ENCODE measurements at places on chromosomes 2 and 18.
A peak's percentile ranks its signal among the peaks of the same experiment; 100 is the strongest.

- DNase-seq: no peak
Measured at GRCh38 chr2:207154556-207155510, 10.9 kb downstream of the KLF7 start.

DNA sequence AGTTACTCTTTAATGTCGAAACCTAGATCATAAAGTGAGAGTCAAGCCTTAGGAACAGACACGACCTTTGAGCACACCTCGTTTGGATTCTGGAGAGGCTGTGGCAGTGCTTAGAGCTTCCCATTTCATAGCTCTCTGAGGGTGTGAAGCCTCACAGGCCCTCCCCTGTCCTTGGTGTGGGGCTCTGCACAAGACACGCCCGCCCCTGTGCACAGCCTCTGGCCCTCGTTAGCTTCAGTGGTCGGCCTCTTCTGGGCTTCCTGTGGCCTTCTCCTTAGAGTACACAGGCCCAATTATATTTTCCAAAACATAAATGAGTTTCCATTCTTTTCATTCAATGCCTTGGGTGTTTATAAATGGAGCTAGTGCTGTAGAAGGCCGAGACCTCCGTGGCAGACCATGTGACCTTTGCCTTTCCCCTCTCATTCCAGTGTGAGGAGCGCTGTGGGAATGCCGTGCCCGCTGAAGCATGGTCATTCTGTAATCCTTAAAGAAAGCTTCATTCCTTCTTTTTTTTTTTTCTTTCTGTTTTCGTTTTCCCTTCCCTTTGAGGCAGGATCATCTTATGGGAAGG is 208.6 kb downstream of the DCDC2C start:
- DNase-seq: no peak

- no peak for DNase-seq
Measured at GRCh38 chr2:188853307-188853706, 120.9 kb upstream of the COL3A1 start.

DNA sequence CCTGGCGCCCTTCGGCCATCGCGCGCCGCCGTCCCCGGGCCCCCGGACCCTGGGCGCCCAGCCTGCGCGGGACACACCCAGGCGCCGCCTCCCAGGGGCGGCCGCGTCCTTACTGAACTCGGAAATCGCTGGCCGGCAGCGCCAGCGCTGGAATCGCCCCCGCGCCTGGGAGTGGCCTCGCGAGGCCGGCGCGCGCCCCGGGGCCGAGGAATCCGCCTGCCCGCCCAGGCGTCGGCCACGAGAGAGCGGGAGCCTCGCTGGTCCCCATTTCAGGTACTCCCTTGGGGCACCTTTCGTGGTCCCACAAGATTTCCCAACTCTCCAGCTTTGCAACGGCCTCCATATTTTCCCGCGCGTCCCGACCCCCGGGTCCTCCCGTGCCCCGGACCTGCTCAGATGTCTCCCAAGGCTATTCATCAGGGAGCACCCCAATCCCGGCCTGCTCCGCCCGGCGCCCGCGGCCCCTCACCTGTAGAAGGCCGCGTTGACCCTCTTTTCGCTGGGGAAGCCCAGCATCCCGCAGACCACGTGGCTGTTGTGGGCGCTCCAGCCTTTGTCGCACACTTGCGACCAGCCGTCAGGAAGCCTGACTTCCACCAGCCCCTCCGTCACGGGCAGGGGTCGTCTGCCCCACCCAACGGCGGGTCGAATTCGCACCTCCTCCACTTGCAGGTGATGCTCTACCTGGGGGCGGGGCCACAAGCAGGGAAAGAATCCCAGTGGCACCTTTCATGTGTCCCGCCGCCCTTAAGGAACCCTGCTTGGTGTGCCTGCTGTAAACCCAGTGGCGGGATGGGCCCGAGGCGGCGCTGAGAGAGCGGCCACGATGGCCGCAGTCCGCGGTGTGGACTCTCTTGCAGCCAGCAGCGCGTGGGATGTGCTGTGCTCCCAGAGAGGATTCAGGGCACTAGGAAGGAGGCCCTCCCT is 4.6 kb downstream of the LOXL3 start:
- peak; percentile 87 for DNase-seq

DNA sequence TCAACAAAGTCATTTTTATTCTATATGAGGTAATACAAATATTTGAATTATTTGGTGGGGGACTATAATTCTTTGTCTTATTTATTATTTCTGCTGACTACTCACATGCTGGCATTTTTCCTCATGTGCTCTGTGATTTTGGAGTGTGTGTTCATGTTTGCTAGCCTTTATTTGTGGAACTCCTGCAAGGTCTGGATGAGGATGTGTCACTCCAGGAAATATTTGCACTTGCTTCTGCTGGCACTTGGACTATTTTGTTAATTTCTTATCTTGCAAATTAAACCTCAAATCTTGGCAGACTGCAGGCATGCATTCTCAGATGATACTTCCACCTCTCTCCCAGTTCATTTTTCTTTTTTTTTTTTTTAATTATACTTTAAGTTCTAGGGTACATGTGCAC is 34.1 kb downstream of the POLI start:
- DNase-seq: no peak

GRCh38 chr2:199384043-199384442 is 73.7 kb downstream of the SATB2 start:
- no peak for DNase-seq

DNA sequence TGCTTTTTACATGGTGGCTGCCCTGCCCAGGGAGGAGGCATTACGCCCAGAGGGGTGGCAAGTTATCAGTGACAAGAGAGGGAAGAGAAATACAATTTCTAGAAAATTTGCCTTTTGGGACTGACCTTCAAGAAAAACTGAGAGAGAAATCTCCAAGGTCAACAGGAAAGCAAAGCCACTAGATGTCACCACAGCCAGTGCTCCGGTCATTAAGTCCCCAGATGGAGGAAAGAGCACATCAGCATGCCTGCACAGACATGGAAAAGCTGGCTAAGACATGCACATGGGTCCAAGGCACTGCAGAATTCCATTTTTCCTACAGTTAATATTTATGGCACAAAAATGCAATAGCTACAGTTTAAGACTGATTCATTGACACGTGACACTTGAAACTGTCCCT is 21.0 kb downstream of the FHL2 start:
- no peak for DNase-seq

DNA sequence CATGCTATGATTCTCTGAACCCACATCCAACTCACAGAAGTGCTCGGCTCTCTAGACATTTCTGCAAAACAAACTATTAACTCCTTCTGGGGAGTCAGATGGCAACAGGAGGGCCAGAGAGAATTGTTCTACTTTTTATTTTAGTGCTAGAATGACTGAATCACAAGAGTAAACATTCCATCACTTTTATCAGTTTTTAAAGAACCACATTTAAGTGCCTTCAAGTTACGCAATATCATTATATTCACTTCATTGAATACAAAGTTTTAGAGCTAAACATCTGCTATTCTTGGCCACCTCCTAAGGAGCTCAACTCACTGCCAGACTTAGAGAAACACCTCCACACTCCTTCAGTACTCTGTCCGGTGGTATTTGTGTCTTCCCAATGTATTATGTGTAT is 22.4 kb downstream of the B4GALT6 start:
- DNase-seq: no peak

DNA sequence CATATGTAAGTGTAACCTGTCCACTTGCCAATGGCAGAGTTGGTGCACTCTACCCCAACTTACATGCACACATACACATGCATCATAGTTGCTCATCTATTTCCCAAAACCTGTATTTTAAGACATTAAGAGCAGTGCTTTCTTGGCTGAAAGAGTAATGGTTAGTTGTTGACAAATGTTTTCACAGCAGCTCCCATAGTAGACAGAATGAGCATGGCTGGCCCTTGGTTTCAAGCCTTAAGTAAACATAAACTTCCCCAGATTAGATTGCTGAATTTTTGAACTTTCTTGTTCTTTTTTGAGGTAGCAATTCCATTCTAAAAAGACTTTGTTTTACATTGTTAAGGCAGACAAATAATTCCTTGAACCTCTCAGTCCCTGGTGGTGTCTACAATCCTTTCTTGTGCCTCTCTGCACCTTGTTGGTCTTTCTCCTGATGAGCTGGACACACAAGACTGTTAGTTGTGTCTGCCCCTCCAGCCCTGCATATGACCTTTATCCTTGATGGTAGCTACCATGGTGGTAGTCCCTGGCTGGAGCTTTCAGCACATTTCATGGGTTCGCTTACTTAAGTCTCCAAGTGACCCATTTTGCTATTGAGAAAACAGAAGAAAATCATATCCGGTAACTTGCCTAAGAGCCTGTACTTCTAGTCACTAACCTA is 580.1 kb upstream of the ID2 start:
- no peak for DNase-seq

DNA sequence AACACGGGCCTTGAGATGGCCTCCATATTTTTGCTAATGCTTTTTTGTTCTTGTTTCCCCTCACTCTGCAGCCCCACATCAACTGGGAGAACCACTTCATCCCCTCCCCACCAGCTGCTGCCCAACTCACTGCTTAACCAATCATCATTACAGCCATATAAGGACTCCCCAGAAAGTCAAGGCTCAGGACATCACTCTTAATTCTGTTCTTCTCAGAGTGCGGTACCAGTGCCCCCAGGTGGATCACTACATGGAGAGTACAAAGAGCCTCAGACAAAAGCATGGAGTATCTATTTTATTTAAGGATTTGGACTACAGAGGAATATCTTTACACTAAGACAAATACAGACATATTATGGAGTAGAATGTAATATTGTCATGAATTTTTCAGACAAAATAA is 340.6 kb downstream of the PAX3 start:
- DNase-seq: no peak

- DNase-seq: no peak
Measured at GRCh38 chr2:164510895-164511294, 110.4 kb downstream of the GRB14 start.

GRCh38 chr2:1598800-1599199 is 145.5 kb downstream of the PXDN start:
- DNase-seq: no peak

- peak; percentile 50 for DNase-seq
Measured at GRCh38 chr2:42089340-42089925, 41.6 kb downstream of the PKDCC start.

DNA sequence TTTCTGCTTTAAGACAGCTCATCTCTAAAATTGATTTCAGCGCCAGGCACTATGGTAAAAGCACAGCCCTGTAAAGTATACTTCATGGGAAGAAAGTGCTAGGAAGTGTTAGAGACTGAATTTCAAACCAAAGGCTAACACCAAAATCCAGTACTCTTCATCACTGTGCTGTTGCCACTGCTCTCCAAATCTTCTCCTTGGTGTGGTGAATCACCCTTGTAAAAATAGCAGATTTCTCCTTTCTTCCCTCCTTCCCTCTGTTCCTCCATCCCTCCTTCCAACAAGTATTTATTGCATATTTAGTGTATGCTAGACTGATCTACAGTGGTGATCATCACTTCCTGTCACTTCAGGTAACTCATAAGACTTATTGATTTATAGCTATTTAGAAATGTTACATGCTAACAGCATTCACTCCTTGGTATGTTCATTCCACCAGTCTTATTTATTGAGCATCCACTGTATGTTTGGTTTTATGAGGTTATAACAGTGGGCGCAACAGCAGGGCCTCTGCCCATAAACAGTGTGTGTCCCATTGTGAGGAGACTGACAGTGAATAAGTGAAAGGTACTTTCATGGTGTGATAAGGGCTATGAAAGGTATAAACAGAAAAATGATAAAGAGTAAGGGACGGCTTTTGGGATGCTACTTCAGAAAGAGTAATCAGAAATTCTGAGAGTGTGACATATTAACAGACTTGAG is 20.0 kb downstream of the KDM3A start:
- no peak for DNase-seq

- DNase-seq: no peak
Measured at GRCh38 chr2:45812011-45812500, 160.6 kb downstream of the PRKCE start.

GRCh38 chr2:47276061-47276460 is 121.0 kb upstream of the STPG4 start:
- DNase-seq: no peak

DNA sequence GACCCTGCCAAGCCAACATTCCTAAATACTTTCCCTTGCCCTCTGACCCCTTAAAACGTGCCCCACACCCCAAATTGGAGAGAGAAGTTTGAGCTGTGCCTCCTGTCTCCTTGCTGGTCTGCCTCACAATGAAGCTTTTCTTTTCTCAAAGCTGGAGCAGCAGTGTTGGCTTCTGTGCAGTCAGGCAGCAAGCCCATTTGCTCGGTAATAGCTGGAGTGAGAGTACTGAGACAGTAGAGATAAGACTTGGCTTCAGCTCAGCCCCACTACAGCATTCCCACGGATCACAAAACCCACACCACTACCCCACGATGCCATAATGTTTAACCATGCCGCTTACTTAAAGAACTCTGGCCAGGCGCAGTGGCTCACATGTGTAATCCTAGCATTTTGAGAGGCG is 73.0 kb downstream of the NCAPH start:
- no peak for DNase-seq

GRCh38 chr2:11932962-11933361 is 186.5 kb downstream of the LPIN1 start:
- DNase-seq: no peak

- DNase-seq: no peak
Measured at GRCh38 chr2:100640431-100641124, 77.8 kb downstream of the PDCL3 start.

GRCh38 chr2:3168230-3168891 is 209.3 kb downstream of the EIPR1 start:
- DNase-seq: no peak

DNA sequence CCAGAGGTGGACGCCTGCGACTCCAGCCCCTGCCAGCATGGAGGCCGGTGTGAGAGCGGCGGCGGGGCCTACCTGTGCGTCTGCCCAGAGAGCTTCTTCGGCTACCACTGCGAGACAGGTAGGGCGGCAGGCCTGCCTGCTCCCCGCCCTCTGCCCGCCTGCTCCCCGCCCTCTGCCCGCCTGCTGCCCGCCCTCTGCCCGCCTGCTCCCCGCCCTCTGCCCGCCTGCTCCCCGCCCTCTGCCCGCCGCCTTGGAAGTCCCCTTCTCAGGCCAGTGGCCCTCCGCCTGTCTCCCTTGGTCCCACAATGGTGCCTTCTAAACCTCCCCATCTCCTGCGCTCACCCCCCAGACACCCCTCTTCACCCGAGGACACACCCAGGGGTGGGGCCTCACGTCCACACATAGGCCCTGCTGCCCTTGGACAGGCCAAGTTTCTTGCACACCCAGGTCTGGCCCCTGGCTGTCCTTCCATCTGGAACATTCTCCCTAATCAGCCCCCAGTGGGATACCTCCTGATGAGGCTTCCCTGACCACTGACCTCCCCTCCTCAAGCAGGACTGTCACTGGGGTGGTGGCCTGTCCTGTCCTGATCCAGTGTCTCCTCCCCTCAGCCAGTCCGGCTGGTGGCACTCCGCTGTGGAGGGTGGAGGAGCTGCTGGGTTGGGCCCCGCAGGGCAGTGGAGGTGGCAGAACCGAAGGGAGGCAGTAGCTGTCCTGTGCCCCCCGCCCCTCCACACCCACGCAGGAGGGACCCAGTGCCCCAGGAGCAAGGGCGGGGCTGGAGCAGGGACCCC is 37.9 kb downstream of the MTERF4 start:
- DNase-seq: no peak

DNA sequence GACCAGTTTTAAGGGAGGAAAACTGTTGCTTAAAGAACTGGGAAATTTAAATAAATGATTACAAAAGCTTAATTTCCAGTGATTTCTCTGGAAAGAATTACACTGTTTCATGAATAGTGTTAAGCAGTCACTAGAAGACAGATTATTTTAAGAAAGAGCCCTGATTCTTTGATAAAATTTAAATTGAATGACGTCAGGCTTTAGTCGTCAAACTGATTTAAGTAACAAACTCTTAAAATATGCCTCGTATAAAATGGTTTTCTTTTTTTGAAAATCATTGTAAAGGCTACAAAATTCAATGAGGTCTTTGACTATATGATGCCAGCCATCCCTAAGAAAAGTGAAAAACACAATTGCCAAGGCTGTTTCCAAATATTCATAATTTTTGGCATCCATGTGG is 465.0 kb downstream of the NR4A2 start:
- no peak for DNase-seq

Data from NCI-H146 (cell line).